NCI-H1092 (cell line): ENCODE measurements at places on chromosomes 3 and 15.

DNA sequence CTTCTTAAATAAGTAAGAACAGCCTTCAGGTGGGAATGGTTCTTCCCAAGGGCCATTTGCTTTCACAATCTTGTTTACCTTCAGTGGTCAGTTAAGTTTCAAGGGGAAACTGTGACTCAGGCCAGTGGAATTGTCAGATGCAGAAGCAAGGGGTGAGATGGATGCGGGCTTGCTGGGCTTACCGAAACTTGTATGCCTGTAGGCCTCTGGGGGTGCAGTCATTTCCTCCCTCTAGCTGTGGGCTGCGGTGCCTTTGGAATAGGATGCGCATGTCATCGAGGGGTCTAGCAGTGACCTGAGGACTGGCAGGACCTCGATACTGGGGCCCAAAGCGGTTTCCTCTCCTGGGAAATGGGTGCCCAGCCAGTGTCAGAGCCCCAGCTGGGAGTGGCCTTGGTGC is 121.6 kb downstream of the EEFSEC start:
- no peak for DNase-seq

- no peak for DNase-seq
These were observed 303.0 kb upstream of the TPM1 start for GRCh38 chr15:62739507-62739906.

DNA sequence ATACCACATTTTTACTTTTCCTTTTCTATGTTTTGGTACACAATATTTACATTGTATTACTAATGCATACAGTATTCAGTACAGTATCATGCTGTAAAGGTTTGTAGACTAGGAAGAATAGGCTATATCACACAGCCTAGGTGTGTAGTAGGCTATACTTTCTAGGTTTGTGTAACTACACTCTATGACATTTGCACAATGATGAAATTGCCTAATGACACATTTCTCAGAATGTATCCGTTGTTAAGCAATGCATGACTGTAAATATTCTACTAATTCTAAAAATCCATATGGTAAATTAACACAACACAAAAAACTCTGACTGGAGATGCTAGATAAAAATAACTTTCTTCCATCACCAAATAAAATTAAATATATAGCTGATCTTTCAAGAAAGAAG is 16.2 kb downstream of the NEDD4 start:
- no peak for DNase-seq

- no peak for DNase-seq
These were observed 76.1 kb upstream of the PLSCR4 start for GRCh38 chr3:146326875-146327543.

DNA sequence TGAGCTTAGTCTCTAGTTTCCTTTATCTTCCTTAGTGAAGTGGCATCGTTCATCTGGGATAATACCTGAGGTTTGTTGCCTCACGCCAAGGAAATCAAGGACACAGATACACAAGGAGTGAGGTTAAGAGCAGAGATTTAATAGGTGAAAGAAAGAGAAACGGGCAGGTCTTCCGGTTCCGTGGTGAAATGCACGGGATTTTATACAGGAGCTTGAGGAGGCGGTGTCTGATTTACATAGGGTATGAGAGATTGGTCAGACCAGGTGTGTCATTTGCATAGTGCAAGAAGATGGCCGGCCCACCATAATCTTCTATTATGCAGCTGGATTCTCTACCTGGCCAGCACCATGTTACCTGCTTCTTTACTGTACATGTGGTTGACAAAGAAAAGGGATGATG is 17.2 kb downstream of the ARRDC4 start:
- DNase-seq: no peak

- DNase-seq: no peak
These were observed 274.0 kb upstream of the TGFBR2 start for GRCh38 chr3:30332196-30333021.

DNA sequence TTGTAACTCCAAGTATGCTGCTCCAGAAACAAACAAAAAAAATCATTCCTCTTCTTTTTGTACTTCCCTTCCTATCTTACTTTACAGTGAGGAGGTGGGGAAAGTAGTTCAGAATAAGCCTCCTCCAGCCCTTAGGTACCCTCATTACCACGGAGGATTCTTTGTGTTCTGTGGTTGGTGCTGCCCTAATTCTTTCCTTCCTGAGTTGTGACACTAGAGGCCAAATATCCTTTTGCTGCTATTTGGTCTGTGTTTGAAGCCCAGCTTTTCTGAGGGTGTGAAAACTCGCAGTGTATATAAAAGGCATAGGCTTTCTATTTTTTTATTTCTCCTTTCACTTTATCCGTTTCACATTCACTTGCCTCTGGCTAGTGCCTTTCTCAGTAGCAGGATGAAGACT is 98.2 kb downstream of the HHLA2 start:
- no peak for DNase-seq

DNA sequence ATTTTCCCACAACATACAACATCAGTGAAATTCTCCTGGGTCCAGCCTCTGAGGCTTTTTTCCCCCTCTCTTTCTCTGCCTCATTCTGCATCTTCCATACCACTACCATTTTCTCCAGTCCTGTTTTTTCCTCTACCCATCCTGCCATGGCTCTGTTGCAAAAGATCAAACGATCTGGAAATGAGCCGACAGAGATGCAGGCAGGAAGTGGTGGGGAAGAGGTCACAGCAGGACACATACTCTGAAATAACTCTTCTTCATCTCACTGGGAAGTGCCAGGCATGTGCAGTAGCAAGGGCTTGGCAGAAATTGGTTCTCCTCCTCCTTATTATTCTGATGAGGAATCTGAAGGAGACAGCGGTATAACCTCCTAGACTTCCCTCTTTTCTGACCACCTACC is 114.3 kb downstream of the CORO2B start:
- DNase-seq: no peak

GRCh38 chr3:143040261-143040879 is 39.0 kb downstream of the U2SURP start:
- no peak for DNase-seq

GRCh38 chr3:167978071-167978470 is 117.7 kb downstream of the GOLIM4 start:
- DNase-seq: peak; percentile 84

- DNase-seq: no peak
These were observed 177.8 kb upstream of the CDIN1 start for GRCh38 chr15:36401586-36401966.

DNA sequence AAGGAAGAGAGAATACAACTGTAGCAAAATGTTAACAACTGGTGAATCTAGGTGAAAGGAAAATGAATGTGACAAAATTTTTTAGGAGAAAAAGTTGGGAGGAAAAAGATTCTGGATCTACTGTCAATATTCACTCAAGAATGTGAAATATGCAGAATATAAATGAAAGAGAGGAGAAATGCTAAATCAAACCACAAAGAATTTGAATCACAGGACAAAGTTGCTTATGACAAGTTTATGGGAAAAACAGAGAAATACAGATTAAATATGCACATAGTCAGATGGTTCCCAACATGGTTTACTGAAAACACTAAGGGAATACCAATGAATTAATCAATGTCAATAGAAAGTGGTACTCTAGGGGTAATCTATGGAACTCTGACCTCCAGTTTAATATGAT is 27.6 kb downstream of the C3orf33 start:
- no peak for DNase-seq

DNA sequence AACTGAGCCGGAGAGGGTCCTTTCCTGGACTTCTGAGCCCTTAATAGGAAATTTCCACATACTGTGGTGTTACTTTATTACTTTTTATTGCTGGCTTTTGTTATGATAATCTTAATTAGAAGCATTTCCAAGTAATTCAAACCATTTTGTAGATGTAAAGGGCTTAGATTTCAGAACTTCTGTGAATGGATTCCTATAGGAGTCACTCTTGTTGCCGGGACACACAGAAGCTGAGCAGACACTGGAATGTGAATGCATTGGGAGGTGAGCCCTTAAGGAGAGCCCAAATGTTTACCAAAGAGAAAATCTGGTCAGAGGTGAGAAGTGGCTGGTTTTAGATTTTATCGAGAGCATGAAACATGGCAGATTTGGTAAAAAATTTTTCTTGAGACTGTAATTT is 87.4 kb downstream of the FNDC3B start:
- DNase-seq: no peak

GRCh38 chr15:81294516-81294880 is 29.4 kb downstream of the STARD5 start:
- no peak for DNase-seq

GRCh38 chr15:68983961-68984481 is 30.5 kb upstream of the NOX5 start:
- no peak for DNase-seq

- DNase-seq: no peak
These were observed 151.3 kb downstream of the FGF12 start for GRCh38 chr3:192575879-192576506.
